Amygdala (tissue), 56 donors: ENCODE measurements at places on chromosomes 2 and 18.

DNA sequence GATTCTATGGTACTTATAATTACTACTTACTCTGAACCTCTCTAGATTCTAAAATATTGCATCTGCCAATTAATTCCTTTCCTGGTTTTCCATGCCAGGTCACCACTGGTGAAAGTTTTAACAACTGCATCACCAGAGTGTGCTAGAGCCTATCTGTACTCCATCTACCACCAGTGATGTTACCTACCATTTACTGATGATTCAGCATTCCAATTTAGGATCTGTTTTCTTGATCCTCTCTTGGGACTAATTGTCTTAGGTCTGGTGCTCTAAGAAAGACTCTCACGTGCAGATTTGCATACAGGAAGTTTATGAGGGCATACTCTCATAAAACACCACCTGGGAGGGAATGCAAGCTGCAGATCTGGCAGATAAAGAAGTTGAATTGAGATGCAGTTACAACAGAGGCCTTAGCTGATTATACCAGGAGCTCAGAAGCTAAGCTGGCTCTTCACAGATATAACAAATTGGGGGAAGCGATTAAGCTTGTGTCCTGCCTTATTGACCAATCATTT is 347.6 kb upstream of the VRK2 start:
- DNase-seq, result no peak

DNA sequence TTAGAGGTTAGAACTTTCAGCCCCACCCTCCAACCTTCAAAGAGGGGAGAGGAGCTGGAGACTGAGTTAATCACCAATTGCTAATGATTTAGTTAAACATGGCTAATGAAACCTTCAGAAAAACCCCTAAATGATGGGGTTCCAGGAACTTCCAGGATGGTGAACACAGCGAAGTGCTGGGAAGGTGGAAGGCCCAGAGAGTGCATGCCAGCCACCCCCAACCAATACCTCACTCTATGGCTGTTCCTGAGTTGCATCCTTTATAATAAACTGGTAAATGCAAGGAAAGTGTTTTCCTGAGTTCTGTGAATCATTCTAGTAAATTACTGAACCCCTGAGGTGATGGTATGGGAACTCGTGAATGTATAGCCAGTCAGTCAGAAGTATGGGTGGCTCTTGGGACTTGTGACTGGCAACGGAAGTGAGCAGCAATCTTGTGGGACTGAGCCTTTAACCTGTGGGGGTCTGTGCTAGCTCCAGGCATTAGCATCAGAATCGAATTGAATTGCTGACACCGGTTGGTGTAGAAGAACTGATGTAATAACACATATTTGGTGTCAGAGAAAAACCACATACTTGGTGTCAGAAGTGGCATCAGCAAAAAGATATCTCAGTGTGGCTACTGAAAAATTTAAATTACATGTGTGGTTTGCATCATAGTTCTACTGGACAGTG is 37.4 kb downstream of the NPHP1 start:
- no peak for DNase-seq

DNA sequence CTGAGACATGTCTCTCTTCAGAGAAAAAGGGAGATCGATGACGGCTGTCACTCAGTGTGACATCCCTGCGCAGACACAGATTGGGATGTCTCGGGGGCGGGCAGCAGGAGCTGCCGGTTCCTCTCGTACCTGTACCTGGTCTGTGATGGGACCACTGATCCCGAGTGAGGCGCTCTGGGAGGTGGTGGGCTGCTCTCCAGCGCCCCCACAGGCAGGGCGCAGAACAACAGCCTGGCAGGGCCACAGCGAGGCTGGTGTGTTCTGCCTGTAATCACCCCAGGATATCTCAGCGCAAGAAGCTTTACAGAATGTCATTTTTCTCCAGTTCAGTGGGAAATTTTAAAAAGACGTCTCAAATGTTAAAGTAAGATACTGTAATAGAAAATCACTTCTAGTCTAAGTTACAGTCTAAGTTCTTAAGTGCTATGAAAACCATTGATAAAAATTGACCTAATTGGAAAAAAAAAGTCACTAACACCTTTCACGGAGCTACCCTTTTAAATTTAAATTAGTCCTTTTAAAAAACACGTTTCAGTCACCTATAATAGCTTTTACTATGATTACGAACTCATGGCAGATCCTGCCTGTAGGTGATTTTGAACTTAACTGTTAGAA is 189.8 kb downstream of the SNTG2 start:
- no peak for DNase-seq

GRCh38 chr2:904246-905024 is 46.2 kb upstream of the SNTG2 start:
- no peak for DNase-seq

DNA sequence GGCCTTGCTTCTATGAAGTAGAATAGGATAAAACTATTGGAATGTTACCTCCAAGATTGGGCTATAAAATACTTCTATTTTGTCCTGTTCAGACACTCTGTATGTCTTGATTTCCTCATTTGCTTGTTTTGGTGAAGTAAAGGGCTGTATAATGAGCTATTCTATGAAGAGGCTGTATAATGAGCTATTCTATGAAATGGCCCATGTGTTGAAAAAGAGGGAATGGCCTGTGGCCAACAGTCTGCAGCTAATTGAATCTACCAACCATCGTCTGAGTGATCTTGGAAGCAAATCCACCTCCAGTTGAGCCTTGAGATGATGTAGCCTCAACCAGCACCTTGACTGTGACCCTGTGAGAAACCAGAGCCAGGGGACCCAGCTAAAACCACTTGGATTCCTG is 3.8 kb upstream of the SGPP2 start:
- no peak for DNase-seq

DNA sequence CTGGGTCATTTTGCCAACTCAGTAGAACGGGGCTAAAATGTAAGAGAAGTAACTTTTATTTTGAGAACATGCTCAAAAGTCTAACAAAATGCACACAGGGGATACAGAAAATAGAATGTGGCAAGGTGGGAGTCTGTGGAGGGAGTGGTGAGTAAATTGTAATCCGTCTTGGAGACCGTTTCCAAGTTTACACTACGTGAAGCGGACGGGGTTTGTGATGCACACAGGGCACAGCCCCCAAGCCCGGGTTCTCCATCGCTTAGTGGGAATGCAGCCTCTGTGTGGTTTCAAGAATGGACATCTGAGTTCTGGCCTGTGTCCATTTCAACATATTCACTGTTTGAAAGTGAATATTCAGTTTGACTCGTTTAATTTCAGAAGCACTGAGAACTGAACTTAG is 65.0 kb upstream of the TMEM18 start:
- DNase-seq, result no peak

DNA sequence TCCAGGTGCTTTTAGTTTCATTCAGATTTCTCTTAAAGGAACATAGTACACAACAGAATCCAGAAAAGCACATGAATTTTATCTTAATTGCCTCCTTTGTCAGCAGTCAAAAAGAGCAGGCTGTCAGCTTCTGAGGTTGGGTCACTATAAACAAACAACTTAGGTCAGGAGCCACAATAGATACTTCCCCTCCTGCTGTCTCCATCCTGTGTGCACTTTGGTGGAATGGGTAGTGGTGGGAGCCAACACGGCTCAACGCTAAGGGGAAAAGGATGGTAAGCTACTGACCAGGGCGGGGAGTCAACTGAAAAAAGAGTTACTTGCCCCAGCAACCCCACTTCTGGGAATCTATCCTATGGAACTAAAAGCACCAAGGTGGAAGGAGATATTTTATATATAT is 121.9 kb downstream of the PAX3 start:
- DNase-seq, result no peak

DNA sequence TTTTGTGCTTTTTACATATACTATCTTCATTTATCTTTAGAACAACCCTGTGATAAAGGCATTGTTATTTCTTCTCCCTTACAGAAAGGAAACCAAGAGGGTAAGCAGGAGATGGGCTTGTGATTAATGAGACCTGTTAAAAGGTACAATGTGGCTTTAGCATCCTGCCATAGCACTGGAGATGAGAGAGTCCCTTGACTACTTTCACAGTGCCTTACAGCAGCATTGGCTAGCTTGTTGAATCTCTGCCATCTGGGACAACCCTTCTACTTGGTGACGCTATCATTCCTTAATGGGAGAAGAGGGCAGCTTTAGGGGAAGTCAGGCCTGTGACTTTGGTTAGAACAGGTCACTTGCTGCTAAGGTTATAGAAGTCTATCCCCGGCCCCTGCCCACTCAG is 68.1 kb upstream of the LYPD6B start:
- DNase-seq, result no peak

- no peak for DNase-seq
Observed at GRCh38 chr2:208531361-208531760, 124.8 kb downstream of the PTH2R start.

DNA sequence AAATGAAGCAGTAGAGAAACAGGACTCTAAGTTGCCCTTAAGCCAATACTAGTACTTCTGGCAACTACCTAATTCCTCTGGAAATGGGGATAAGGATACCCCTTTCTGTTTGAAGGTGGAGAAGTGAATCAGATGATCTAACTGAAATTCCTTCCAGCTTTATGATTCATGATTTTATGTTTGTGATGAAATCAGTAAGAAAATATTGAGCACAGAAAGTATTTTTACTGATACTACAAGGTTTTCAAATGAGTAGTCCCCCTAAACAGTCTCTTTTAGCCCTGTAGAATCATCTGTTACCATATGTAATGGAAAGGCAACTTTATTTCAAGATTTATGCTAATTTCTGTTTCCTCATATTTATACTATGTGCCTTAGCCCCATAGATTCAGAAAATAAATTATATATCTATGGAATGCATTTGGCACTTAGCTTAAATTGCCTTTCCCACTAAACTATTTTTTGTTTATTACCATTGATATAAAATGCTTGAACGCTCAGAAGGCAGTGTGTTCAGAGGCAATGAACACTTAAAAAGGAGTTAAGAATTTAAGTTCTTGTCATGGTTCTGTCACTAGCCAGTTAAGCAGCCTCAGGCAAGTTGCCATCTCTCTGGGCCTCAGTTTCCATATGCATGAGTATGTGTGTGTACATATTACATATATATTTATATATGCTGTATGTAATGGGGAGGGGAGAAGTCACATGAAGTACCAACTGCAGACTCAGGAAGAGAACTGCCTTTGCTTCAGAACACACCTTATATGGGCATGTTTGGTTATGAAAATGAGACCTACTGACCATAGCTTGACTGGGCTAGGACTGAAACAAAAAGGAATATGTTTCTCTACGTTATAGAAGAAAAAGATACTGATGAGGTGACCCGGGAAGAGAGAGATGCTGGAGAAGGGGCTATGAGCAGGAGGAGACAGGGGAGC is 97.7 kb downstream of the CDC42EP3 start:
- DNase-seq, result no peak

DNA sequence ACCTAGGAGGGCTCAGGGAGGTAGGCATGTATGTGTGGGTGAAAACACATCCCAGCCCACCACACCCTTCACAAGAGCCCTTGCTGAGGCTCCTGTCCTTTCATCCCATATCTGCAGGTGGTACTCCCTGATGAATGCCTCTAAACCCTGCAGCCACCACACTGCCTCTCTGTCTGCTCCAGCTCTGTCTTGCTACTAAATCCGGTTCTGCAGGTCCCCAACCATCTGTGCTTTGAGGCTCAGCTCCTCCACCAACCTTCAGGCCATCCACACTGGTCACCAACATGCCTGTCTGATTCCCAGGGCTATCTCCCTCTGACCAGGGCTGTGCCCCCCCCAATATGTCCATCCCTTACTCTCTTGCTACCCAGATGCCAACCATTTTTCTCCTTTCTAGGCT is 92.7 kb downstream of the BIN1 start:
- no peak for DNase-seq

GRCh38 chr2:128405981-128406613 is 87.4 kb upstream of the HS6ST1 start:
- DNase-seq, result no peak

GRCh38 chr2:30306522-30306921 is 75.2 kb downstream of the LBH start:
- DNase-seq, result no peak

DNA sequence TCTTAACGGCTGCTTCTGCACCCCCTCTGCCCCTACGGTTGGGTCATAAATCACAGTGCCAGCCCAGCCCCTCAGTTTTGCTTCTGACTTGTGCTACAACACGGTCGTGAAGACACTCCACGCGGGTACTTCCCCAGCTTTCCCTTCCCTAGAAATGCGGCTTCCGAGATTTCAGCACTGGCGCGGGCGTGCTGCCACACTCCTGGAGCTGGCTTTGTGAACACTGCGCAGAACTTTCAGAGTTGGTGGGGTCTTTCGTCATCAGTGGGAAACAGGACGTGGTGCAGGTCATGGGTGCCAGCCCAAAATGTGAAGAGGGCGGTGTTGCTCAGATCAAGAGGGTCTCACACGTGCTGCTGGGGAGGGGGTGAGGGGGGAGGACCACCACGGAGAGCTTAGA is 733.0 kb upstream of the SALL3 start:
- DNase-seq, result no peak

- DNase-seq, result no peak
Observed at GRCh38 chr2:31138037-31138962, at the start of gene GALNT14. GALNT14 (minus strand) TSS chr2:31138440; CDS start chr2:31138086, 354 bp downstream.
